Activated CD4-positive, alpha-beta T cell treated with anti-CD3 and anti-CD28 coated beads, Interleukin-2, amount 10 ng/mL, durations not matched to agents 24 days and 14 days (primary cell): ENCODE measurements at places on chromosomes 4 and X. TPM values are rescaled to one million over a fixed set of nuclear protein-coding genes. Genes with fewer than 3 reads are reported as not detected.

Gene AMELX
- total RNA-seq = not detected in 2 replicates

Gene OPRPN
- total RNA-seq = not detected in 2 replicates

Gene SYP
- total RNA-seq = 4.9 and 5.3 TPM in 2 replicates

Gene DGKK
- total RNA-seq = not detected in 2 replicates

DNA sequence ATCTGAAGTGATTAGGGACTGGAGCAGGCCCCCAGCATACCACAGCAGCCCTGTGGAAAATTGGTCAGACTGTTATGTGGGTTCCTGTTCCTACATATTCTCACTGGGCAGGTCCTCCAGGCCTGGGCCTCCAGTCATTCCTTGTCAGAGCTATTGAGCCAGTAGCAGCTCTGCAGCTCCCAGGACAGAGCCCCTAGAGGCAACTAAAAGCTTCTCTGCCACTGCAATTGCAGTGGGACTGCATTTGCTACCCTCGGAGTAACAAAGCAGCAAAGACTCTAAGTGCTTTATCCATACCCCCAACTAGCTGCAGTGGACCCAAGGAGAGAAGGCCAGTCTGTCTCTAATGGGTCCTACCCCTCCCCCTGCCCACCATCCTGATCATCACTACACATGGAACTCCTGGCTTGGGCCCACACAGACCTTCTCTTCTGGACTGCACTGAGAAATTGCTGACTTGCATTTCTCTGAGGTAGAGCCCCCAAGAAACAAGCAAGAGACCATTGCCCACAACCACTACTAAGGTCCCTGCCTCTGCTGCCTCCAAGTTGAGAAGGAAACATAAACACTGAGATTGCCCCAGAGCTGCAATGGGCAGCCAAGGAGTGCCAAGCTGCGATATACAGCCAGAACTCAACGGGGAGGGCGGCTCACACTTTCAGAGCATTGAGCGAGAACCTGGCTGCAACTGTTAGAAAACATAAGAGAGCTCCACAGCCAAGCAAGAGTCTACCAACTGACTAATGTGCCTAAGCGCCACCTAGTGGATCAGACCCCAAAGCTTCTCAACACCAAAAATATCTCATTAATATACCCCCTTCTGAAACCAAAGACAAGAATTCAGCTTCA is 738.7 kb upstream of the NDST4 start:
- no peak overlapping the region for H3K27ac ChIP-seq
- no peaks in the 10 kb centered on the region for H3K27me3 ChIP-seq
- peak; percentile 68 for DNase-seq
- no peaks in the 10 kb centered on the region for H3K4me1 ChIP-seq
- no peaks in the 10 kb centered on the region for H3K36me3 ChIP-seq
- H3K4me3 ChIP-seq = no peak overlapping the region

- H3K36me3 ChIP-seq = no peaks in the 10 kb centered on the region
- no peaks in the 10 kb centered on the region for H3K4me1 ChIP-seq
- H3K27me3 ChIP-seq = no peaks in the 10 kb centered on the region
Observed at GRCh38 chr4:180541678-180542077, 1701.5 kb upstream of the TENM3 start.

DNA sequence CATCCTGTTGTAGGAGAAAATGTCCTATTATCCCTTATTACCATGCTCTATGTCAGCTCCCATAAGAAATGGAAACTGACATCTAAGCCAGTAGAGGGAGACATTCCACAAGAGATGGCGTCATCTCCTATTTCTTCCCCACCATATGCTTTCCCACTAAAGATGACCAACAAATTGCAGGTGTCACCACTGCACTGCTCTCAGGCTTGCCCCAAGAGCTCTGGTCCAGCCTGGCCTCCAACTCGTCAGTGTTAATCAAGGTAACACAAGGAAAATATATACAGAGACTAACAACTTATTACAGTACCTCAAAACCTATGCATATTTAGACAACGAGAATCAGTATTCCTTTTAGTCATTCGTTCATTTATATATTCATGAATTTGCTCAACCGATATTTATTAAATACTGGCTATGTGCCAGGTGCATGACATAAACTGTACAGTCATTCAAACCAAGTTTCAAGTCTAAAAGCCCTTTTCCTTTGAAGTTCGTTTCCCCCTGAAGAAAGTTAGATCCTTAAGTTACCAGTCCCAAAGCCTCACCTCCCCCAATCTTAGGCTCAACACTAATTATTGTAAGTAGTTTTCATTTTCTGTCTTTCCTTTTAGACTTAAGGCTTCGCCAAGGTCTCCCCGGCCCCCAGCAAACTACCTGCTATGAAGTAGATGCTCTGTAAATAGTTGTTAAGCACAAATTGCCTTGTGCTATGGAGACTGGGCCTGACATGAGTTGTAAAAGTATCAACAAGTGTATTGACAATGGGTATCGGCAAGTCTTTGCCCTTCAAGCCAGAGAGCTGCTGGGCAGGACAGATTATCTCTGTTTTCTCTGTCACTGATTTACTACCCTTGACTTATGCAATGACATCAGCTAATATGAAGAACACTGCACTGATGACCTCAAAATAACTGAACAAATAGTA is 3.1 kb upstream of the FGB start:
- peak; percentile 64 for DNase-seq
- H3K36me3 ChIP-seq = no peaks in the 10 kb centered on the region
- H3K4me1 ChIP-seq = peaks cover 4% of the 10 kb centered on the region
- no peak overlapping the region for H3K27ac ChIP-seq
- peaks cover 18% of the 10 kb centered on the region for H3K27me3 ChIP-seq

- no peak overlapping the region for H3K4me3 ChIP-seq
- H3K27me3 ChIP-seq = peaks cover 4% of the 10 kb centered on the region
- DNase-seq = no peak
- H3K36me3 ChIP-seq = no peaks in the 10 kb centered on the region
Observed at GRCh38 chr4:10151182-10151581, 34.6 kb upstream of the WDR1 start.
